ENCODE measurements at places on chromosomes 1 and 21.

GRCh38 chr1:51170342-51170741 lies 65.7 kb upstream of the RNF11 start:
- no peak for DNase-seq

DNA sequence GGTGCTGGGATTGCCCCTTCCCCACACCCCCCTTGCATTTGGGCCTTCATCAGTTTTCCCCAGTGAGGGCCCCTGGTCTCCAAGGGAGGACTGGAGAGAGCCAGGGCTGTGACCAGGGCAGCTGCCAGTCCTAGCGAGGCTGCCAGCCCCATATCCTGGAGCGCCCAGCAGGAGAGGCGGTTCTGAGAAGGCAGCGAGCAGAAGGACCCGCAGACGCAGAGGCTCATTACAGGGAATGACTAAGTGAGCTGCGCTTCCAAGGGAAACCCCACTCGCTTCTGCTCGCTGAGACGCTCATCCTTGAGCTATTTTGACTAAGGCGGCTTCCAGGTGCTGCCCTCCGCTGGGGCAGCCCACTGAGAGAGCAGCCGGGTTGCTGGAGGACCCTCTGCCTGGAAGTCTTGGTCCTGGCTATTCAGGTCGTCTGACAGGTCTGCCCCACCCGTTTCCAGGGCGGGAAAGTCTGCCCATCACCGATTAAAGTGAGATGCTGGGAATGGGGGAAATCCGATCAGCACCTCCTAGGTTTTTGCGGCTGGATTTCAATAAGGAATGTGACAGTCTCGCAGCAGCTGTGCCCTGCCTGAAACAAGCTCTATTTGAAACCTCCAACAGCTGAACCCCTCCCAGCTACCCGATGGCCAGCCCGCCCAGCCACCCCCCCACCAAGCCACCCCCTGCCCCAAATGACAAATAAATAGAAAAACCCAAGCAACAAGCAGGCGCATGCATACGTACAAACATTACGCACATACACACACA lies 2.8 kb downstream of the KCNN3 start:
- no peak for DNase-seq

DNA sequence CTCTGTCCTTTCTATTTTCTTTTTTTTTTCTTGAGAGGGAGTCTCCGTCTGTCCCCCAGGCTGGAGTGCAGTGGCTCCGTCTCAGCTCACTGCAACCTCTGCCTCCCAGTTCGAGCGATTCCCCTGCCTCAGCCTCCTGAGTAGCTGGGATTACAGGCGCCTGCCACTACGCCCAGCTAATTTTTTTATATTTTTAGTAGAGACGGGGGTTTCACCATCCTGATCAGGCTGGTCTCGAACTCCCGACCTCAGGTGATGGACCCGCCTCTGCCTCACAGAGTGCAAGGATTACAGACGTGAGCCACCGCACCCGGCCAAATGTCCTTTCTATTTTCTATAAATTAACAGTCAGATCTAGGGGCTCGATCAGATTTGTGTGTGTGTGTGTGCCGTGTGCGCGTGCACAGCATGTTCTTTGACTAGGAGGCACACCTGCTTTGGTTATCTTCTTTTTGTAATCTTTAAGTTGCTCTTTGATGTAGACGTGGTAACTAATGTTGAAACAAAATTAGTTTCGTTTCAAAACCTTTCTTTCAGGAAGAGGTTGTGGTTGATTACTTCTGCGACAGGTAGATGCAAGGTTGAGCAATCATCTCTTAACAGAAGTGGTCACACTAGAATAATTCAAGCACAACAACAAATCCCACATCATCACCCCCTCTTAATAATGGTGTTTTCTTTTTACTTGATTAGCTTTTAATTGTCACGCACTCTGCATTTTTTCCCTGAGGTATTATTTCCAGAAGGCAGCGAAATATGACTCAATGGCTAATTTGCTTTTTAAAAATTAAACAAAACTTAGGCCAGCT lies 779 bp upstream of the DEGS1 start:
- DNase-seq, result no peak

DNA sequence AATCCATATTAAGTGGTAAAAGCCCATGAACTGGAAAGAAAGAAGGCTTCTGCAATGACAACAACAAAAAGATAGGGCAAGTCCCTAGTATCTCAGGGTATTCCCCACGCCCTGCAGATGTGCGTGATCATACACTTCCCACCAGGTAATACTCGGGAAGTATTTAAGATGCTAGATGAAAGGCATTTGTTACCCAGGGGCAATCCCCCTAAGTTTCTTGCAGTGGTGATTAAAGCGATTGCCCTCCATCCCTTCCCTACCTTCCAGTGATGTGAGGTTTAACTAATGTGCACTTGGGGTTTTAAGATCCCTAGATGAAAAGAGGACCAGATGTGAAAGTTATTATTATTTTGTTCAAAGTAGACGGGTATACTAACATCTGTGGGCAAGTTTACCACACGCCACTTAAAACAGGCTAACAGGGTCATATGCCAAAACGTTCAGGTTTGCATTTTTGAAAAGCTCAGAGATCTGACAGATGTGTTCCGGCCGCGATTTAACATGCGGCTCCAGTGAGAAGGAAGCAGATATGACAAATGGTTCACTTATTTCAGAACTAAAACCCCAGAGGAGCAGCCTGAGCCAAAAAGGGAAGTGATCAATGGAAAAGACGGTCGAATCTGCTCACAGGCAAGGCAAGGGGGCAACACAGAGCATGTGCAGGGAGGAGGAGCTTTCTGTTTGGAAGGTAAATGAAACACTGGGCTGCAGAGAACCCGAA lies 17.4 kb downstream of the TIAM1 start:
- no peak for DNase-seq

DNA sequence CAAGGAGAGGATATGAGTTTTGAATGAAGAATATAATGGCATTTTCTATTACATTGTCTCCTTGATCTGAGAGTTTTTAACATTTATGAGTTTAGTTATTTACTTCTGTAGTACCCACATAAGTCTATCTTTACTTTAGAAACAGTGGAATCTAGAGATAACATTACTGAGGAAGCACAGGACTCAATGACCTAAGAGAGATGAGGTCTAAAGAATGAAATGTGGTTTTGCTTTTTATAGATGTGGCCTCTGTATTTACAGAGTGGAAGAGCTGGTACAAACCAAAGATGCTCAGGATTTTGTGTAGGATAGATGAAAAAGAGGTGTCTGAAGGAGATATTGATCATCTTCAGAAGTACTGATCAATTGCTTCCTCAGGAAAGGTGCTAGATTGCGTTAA lies 177.3 kb downstream of the KCTD3 start:
- DNase-seq, result no peak

DNA sequence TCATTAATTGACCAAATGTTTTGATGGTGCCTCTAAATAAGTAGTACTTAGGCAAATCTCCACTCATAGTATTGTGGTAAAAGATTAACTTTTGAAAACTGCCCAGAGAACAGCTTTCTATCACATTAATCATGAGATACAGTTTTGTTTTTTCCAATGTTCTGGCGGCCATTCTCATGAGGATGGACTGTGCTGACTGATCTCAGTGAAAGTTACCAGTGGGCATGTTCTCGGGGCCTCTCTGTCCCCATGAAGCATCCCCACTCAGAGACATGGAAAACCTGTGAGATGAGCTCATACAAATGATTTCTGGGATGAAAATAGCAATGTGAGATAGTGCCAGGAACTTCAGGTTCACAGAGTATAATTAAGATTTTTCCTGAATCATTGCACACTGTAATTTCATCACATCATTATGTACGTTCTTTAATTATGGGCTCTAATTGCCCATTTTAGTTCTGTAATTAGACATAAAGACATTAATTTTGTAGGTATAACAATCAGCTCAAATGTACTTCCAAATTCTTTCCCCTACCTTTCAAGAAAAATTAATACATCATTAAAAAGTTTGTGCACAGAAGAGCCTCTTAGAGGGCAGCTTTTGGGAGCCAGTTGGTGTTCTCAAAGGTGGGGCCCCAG lies 40.5 kb downstream of the DDR2 start:
- DNase-seq, result no peak

- DNase-seq, result no peak
Observed at GRCh38 chr1:161261261-161262235, 3.0 kb downstream of the PCP4L1 start.

DNA sequence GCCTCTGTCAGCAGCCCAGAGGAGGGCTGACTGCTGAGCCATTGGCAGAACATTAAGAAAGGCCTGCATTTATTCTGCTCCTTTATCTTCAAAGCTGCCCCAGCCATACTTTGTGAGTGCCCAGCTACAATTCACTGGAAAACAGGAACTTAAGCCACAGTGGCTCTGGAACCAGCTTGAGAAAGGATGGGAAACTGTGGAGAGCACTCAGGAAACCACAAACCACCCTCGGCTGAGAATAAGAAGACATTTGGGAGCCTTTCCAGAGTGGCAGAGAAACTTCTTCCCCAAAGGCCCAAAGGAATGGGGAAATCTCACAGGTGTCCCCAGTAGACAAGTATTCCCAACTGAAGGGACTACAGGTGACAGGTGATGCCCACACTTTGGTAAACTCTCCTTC lies 1.8 kb downstream of the LAMB3 start:
- DNase-seq, result no peak

DNA sequence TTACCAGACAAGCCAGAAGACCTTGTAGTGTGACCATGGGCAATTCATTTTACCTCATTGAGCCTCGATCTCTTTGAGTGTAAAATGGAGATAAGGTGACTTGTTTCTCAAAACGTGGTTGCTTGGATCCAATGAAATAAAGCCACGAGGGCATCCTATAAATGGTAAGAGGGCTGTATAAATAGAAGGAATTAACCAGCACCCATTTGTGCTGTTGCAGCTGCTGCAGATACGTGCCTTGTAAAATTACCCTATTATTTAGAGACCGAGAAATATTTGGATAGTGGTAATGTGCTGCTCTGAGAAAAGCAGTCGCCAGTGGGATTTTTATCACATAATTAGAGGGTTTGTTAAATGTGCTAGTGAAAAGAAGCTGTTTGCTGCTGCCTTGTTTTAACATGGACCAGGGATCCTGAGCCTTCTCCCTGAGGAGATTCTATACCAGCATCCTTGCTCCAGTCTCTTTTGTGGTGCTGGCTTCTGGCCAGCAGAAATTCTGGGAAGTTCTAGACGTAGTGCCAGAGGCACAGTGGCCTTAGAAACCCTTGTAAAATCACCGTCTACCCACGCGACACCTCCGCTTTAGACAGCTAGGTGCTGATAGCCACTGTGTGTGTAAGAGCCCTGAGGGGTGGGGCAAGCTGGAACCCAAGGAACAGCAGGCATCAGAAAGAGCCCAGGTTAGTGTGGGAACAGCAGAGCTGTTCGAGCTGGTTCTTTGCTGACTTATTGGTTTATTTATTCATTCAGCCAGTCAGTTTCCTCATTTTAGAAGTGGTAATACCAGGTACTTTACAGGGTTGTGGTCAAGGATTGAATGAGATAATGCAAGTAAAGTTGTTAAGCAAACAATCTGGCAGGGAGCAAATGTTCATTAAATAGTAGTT lies 137.5 kb downstream of the NOS1AP start:
- DNase-seq, result no peak

DNA sequence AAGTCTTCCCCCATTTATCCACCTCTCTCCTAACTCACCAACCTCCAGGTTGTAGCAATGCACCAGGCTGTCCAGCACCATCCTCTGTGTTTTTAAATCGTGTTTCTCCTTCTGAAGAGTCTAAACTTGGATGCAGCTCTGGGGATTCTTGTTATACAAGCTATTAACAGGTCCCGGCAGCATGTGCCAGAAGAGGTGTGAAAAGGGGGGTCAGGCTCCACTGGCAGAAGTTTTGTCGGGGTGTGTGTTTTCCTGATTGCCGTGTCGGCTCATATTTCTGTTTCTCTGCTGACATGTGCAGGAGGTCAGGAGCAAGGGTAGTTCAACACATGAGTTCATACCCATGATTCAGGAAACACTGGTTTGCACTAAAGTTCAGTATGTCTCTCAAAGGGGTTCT lies 658.6 kb upstream of the CAMK1G start:
- DNase-seq, result no peak

All from stimulated activated CD8-positive, alpha-beta memory T cell treated with anti-CD3 and anti-CD28 coated beads, Interleukin-15, amount 100 ng/mL, for 4 hours (primary cell).